Stimulated activated CD8-positive, alpha-beta memory T cell treated with anti-CD3 and anti-CD28 coated beads, Interleukin-2, amount 100 ng/mL, for 48 hours (primary cell): ENCODE measurements at places on chromosomes 4 and X.

DNA sequence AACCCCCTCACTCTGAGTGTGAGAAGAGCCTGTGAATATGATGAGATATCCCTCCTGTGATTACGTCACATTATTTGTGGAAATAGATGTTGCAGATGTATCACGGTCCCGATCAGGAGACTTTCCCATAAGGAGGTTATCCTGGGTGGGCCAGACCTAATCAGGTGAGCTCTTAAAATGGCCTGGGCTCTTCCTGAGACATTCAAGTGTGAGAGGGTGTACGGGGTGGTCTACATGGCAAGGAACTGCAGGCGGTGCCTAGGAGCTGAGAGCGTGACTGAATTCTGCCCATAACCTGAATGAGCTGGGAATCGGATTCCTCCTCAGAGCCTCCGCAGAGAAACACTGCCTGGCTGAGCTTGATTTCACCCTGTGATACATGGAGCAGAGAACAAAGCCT, 12.9 kb upstream of the CENPVL1 start:
- DNase-seq, result no peak

DNA sequence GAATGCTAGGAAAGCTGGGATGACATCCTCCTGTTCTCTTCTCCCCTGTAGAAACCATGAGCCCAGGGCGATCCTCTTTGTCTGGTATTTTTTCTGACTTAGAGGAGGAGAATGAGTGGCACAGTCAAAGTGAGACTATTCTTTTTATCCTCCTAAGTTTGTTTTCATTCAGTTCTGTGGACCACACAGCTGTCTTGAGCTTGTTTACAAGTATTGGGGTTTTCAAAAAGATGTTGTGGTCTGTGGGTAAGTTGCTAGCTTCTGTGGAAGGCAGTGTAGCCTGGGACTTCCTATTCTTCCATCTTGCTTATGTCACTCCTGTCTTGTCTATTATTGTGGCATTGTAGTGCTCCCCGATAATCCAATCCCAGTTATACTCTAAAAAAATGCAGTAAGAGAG, 223.0 kb downstream of the PAPSS1 start:
- DNase-seq, result no peak

- DNase-seq, result peak; percentile 42
Measured at GRCh38 chrX:43656005-43656494, at the start of gene MAOA. Gene MAOA (plus strand): TSS chrX:43656299. CDS start chrX:43656342, 43 bp downstream.

GRCh38 chr4:141041021-141041476, 92.2 kb downstream of the RNF150 start:
- no peak for DNase-seq

DNA sequence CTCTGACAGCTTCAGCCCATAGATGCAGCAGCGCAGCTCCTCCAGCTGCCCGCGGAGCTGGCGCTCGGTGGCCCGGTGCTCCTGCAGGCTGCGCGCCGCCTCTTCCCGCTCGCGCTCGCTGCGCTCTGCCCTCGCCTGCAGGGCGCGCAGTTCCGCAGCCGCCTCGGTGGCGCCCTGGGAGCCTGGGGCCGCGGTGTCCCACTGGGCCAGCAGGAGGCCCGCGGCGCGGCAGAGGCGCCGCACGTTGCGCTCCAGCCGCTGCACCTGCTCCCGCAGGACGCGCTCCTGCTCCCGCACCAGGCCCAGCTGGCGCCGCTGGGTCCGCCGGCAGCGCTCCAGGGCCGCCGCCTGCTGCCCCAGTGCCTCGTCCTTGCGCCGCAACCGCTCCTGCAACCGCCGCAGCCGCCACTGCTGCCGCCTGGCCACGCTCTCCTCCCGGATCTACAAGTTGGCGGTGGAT, 10.1 kb downstream of the C4orf50 start:
- DNase-seq, result no peak

DNA sequence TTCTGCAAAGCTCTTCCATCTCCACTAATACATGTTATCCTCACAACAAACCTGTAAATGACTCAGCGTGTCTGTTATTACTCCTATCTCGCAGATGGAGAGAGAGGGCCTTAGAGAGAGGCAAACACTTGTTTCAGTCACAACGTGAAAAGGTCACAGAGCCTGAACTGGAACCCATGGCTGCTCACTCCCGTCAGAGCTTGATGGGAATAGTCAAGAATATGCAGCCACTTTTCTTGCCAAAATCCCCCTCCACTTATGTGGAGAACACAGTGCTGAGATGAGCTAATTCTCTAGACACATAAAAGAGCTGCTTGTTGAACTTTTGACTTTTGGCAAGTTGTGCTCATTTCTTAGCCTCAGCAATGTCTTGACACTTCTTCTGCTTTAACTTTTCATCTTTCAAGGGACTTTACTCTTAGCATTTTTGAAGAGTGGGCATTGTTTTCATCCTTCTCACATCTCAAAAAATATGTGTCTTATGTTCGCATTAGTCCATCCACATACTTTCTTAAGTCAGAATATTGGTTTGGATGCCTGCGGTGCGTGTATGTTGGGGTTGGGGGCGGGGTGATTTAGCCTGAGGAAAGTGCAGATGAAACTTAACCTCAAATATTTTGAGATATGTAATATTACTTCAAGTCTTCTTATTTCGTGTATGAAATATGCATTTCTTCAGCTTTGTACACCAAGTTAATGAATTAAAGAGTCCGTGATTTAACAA, 69.2 kb downstream of the SYNPO2 start:
- DNase-seq, result no peak

DNA sequence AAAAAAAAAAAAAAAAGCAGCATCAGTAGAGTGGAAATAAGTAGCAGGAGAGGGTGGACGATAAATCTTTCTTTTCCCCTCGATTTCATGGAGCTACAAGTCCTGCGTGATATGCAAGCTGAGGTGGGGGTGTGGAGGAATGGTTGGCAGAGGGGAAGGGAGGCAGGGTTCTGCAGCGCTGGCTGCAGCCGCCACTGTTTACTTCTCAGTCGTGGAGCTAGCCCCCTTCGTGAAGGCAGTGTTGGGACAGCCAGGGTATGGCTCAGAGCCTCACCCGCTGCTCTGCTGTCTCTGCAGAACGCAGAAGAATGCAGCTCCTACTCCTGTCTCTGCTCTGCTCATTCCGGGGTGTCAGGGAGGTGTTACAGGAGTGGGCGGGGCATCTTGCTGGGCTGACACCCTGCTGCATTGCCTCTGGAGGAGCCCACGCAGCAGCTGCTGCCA, 140.6 kb downstream of the GPM6A start:
- DNase-seq, result no peak

DNA sequence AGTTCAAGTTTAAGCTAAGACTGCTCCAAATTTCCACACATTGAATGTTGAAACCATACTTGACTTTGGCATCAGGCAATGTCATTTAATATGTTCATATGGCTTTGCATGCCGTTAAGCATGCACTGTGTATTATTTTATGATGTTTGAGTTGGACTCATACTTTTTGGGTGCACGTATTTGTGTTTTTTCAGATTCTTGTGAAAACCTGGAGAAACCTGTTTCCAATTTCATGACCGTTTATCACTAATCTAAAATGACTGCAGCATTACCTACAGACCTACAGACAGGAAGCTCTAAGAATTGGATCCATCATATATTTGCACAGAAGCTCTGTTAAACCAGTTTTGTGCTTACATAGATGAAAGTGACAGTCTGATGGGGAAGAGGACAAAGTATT, 1093.0 kb upstream of the INTU start:
- DNase-seq, result no peak

DNA sequence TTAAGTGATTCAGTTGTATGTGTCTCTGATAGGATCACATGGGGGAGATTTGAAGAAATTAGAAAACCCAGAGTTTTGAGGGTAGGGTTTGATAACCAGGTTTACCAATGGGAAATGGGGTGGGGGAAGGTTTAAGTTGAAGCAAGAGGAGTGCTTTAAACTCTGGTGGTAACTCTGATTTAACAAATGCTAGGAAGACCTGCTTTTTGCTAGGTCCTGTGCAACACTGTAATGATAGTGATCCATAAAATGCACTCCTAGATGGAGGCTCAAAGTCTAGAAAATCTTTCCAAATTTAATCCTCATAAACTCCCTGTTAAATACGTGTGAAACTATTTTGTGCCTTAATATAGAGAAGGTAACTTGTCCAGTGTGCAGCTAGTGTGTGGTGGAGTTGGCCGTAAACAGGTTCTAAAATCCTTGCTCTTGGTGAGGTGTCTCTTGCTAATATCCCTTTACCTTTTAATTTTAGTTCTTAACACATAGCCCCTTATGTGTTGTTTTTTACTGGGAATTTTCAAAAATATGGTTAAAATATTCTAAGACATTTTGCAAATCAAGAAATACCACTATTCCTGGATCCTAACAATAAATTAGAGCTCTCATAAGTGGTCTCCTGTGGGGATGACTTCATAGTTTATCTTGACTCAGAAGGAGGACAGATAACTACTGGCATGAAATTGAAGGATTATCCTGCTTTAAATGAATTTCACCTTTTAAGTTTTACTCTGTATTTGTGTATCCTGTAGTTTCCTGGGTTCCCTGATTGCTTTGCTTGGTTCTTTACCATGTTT, 4.1 kb downstream of the RPL34 start:
- DNase-seq, result no peak

DNA sequence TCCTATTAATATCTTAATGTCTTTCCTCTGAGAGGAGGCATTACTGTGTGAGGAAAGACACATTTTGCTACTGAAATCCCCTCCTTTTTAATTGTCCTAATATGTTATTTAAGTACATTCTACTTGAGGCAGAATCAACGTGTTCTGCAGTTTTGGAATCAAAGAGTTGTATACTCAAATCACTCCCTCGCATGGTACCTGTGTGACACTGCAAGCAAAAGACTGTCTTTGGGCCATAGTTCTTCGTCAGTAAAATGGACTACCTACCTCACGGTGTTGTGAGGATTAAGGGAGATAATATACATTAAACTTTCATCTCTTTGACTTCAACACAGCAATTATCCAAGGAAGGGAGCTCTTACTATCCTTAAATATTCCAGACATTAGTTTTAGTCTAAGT, 61.5 kb downstream of the TIGD2 start:
- no peak for DNase-seq

GRCh38 chr4:101993002-101993841, 202.7 kb downstream of the BANK1 start:
- no peak for DNase-seq

DNA sequence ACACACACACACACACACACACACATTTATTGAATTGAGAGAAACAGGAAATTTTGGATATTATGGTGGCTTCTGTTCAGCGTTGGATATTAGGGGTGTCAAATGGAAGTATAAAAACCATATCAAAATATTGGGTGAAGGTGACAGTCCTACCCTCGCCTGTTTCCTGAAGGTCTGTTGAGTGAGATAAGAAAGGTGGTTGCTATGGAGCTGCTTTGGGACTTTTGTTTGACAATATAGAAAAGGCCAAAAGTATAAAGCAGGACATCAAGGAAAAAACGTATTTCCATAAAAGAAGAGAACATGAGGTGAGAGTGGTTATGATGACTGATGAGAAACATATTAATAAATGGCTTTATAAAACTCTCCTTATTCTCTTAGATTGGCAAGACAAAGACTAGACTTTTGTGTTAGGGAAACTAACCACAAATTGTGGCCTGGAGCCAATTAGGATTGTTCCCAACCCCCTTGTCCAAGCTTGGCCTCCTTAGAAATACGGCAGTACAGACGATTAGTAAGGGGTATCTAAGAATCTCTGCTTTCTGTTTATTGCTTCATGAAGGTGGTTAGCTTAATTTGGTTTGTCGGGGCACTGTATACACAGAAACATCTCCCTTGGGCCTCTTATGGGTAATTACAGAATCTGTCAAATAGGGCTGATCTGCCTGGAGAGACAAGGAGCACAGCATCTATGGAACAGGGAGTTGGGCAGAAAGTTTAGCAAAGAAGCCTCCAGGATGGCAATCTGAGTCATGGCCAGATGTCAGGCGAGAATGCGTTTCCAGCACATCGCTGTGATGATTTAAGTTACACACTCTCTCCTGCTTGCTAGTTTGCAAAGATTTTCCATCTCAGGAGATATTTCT, 198.0 kb downstream of the CBR4 start:
- no peak for DNase-seq

- DNase-seq, result no peak
Measured at GRCh38 chr4:53551958-53552357, 39.3 kb downstream of the LNX1 start.
